ENCODE measurements at places on chromosomes 2 and 18.

DNA sequence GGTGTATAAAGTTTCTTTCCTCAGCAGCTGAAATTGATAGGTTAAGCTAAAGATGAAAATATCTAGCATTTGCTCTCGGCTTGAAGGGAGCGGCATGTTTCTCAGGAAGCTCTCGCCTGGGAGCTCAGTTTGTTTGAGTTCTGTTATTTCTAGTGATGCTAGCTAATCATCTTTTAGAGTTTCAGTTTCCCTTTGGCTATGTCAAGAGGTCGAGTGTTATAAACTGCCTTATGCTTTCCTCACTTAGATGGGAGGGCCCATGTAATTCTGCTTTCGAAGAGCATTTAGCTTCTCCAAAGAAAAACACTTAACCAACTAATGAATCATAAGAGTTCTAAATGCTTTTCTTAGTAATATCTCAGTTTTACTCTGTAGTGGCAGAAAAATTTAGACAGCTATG, 33.6 kb downstream of the PLCL1 start:
- DNase-seq = peak; percentile 74

DNA sequence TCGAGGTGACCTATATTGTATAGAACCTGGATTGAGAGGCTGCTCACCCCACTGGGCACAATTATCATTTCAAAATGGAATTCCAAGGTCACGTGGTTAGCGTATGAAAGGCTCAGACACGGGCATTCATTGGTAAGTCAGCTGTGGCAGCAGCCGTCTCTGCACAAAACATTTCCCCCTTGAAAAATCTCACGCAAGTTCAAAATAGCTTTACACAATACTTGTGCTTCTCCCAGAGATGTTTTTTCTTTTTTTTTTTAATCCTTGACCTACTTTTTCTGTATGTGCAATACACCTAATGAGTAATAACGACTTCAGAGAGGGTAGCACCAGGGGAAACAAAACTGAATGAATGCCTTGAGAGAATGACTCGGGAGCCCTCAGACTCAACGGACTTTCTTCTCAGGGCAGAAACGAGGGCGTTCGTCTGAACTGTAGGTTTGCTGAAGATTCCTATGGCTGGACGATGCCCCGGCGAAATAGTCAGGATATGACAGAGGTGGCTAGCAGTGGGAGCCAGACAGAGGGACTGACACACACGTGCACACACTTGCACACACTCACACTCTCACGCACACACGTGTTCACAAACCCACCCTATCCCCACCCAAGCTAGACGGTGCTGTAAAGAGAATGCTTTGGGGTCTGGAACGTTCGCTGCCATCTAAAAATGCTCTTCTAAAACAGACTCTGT, 77.8 kb downstream of the PDCL3 start:
- DNase-seq = no peak

- DNase-seq = no peak
Observed at GRCh38 chr2:96508521-96509113, 3.5 kb upstream of the NEURL3 start.

DNA sequence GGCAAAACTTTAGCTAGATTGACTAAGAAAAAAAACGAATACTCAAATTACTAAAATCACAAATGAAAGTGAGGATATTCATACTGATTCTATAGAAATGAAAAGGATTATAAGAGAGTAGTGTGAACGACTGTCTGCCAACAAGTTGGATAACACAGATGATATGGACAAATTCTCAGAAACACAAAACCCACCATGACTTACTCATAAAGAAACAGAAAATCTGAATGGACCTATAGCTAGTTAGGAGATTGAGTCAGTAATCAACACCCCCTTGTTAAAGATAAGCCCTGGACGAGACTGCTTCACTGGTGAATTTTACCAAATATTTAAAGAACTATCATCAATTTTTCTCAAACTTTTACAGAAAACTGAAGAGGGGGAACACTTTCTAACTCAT, 108.8 kb upstream of the TMEM200C start:
- no peak for DNase-seq

GRCh38 chr2:235283246-235283645, 210.6 kb upstream of the AGAP1 start:
- no peak for DNase-seq

- no peak for DNase-seq
Observed at GRCh38 chr2:111659361-111660333, 224.3 kb downstream of the ANAPC1 start.

Data from CD4-positive, alpha-beta T cell (primary cell).